Activated T-helper 1 cell treated with Interleukin-2 at 50 U/mL for 16 hours (primary cell): ENCODE measurements at places on chromosomes 2 and 18.
A peak's percentile ranks its signal among the peaks of the same experiment; 100 is the strongest.

DNA sequence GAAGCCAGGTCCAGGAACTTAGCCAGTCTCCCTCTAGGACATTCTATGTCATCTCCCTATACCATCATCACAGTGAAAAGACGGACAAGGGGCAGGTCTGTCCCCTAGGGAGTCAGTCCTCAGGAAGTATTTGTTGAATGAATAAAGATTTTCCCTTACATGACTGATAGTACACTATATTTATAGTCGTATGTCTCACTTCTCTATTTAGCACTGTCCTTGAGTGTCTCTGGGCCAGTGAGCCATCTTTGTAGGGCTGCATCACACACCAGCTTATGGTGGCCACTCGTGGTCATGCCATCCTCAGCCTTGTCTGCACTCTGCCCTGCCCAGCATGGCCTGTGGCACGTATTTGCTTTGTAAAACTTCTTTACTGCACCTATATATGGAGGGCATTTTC lies 25.8 kb downstream of the PTPN18 start:
- no peak for DNase-seq

- no peak for DNase-seq
Observed at GRCh38 chr2:51813247-51813646, 781.3 kb upstream of the NRXN1 start.

GRCh38 chr2:48549972-48550371 lies 20.0 kb downstream of the STON1 start:
- no peak for DNase-seq

- DNase-seq = no peak
Observed at GRCh38 chr2:85401464-85401805, 8.7 kb downstream of the CAPG start.

DNA sequence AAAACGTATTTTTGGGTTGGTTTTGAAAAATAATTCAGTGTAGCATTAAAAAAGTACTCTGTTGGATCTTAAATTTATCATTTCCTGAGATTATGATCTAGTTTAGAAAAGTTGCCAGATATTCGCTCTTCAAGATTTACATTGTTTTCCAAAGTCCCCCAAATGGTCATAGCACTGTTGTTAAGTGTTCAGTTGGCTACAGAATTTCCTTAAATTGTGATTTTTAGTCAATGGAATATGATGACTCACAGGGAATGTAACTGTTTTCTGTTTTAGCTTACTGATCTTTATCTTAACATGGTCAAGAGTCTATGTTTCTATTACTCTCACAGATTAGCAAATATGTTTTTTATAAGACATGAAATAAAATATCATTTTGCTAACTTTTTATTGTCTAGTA lies 23.2 kb downstream of the PLCL1 start:
- no peak for DNase-seq

GRCh38 chr2:2558476-2558875 lies 227.4 kb upstream of the MYT1L start:
- no peak for DNase-seq

- DNase-seq = no peak
Observed at GRCh38 chr2:6576302-6576701, 289.4 kb downstream of the CMPK2 start.

GRCh38 chr2:159152128-159152778 lies 134.2 kb downstream of the WDSUB1 start:
- DNase-seq = no peak

DNA sequence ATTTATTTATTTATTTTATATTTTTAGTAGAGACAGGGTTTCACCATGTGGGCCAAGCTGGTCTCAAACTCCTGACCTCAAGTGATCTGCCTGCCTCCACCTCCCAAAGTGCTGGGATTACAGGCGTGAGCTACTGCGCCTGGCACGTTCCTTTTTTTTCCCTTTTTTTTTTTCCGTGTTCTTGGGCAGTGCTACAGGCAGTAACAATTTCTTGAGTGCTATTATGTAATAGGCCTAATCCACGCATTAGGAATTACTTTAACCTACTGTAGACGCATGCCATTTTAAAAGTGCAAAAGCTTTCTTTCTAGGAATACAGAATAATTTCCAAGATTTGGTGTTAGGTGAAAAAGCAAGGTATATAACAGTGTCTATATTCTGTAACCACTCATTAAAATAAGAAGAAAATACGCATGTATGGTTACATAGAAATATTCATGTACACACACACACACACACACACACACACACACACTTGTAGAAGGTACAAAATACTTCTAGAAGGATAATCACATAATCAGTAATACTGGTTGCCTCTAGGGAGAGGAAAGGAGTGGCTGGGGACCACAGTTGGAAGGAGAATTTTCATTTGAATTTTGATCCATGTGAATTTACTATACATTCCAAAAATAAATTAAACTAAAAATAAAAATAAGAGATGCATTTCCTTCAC lies 92.3 kb downstream of the METTL8 start:
- no peak for DNase-seq

GRCh38 chr2:239300242-239300641 lies 100.6 kb downstream of the HDAC4 start:
- DNase-seq = no peak

- peak; percentile 10 for DNase-seq
Observed at GRCh38 chr2:11784747-11785610, 38.5 kb downstream of the LPIN1 start.

DNA sequence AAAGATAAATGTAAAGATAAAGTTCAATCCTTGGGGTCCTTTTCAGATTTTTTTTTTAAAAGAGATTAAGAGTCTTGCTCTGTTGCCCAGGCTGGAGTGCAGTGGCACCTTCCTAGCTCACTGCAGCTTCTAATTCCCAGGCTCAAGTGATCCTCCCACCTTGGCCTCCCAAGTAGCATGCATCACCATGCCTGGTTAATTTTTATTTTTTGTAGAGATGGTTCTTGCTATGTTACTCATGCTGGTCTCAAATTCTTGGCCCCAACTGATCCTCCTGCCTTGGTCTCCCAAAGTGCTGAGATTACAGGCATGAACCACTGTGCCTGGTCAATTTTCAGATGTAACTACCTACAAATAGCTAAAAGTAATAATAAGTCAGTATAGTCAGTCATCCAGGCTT lies 21.1 kb downstream of the NFE2L2 start:
- DNase-seq = no peak

- DNase-seq = no peak
Observed at GRCh38 chr2:20361893-20362292, 11.2 kb upstream of the PUM2 start.

DNA sequence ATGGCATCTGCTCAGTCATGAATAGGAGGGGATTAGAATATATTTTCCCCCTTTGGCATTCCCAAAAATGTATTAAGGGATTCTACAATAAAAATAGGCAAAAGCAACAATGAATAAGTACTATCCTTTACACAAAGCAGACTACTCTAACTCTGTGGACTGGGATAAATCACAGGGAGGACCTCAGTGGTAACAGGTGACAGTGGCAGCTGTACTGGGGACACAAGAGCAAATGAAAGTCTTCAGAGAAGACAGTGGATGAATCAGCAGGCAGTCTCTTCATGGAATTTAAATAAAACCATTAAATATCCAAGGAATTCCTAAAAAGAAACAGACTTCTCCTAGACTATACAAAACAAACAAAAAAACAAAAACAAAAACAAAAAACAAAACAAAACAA lies 4.8 kb downstream of the CDH7 start:
- no peak for DNase-seq

GRCh38 chr18:38940863-38941531 lies 1375.4 kb upstream of the CELF4 start:
- peak; percentile 29 for DNase-seq

DNA sequence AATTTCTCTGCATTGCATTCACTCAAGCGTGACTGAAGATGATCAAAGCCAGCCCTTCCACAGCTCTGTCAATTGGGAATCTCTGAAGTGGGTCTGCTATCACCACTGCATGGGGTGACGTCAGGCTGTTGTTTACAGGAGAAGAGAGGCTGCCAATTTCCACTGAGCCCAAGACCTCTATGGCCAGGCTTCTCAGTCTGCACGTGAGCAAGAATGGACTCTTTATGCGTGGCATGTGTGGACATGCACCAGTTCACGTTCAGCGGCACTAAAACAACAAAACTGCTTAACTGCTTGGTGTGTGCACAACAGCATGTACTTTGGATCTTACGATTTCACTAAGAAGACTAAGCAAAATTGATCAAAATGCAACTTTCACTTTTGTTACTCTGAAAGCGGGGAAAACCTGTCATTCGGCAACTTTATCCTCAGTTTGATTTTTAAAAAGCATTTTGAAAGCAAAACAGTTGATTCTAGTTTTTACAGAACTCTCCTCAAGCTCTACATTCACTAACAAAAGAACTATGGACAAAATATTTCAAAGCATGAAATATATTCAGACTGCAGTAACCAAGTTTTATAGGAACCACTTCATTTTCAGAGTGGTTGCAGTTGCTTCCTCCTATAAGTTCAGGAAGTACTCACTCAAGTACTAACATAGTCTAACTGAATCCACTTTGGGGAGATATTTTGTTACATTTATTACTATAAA lies 77.0 kb upstream of the SERTAD2 start:
- peak; percentile 17 for DNase-seq

DNA sequence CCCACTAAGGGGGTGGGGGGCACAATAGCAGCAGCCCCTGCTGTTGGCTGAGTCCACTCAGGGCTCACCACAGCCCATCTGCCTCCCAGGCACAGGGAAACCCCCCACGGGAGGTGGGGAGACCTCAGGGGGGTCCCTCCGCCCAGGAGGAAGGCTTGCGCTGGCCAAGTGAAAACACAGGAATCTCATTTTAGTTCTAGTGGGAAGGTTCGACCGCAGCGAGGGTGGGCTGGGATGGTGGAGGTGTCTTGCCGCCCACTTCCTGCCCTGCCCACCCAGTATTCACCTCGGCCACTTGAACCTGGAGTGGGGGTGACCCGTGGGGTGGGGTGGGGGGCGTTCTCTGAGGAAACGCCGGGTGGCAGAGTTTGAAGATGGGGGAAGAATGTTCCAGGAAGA lies 6.9 kb upstream of the BOK start:
- DNase-seq = no peak

- DNase-seq = no peak
Observed at GRCh38 chr18:49473721-49474120, 13.3 kb upstream of the DYM start.

DNA sequence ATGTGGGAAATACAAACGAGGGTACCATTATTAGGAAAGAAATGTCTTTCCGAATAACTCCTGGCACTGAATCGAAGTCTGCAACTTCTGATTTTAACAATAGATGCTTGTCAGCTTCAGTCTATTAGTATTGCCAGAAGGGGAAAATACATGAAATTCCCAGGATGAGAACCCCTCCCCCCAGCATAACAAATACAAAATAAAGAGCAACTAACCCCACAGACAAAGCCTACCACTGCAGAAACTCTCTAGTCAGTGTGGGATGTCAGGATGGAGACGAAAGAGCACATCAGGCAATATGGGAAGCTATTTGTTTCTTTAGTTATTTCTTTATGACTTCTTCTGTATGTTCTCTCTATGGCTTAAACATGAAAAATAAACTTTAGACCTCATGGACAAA lies 365.0 kb upstream of the CDH2 start:
- DNase-seq = no peak

DNA sequence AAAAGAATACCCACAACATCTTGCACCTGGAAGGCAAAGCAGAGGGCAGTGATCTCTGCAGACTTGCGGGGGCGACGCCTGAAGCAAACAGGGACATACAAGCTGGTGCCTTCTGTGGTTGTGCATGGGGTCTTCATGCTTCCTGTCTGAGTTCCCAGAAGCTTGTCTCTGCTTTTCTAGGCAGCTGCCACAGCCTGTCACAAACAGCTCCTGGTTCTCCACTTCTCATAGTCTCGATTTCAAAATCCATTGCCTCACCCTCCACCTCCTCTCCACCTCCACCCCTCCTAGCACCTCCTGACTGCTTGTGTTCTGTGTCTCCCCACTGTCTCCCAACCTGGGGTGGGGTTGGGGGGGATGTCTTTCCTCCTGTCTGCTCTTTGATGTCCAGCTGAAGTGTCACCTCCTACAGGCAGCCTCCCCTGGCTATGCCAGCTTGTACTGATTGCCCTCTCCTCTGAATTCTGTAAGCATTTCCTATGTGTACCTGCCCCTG lies 1.7 kb upstream of the PROC start:
- no peak for DNase-seq
